Subcutaneous adipose tissue (tissue), 4 donors: ENCODE measurements at places on chromosomes 4 and X. TPM values are rescaled to one million over a fixed set of nuclear protein-coding genes. Genes with fewer than 3 reads are reported as not detected.

The CXCL11 gene
- 0.75 TPM for total RNA-seq

The MAMLD1 gene
- total RNA-seq: 7.3 TPM

The PRKG2 gene
- 0.44 TPM for total RNA-seq

The NUDT10 gene
- total RNA-seq: not detected

The BANK1 gene
- 10.9 TPM for total RNA-seq

The NCAPG gene
- total RNA-seq: 2.0 TPM

The BST1 gene
- 15.0 TPM for total RNA-seq

The CLCN3 gene
- 30.0 TPM for total RNA-seq
